Hematopoietic multipotent progenitor cell treated with erythropoietin and hydrocortisone succinate and interleukin-3 and kit ligand, for 4 days (in vitro differentiated cells): ENCODE measurements at places on chromosomes 7 and 10.

DNA sequence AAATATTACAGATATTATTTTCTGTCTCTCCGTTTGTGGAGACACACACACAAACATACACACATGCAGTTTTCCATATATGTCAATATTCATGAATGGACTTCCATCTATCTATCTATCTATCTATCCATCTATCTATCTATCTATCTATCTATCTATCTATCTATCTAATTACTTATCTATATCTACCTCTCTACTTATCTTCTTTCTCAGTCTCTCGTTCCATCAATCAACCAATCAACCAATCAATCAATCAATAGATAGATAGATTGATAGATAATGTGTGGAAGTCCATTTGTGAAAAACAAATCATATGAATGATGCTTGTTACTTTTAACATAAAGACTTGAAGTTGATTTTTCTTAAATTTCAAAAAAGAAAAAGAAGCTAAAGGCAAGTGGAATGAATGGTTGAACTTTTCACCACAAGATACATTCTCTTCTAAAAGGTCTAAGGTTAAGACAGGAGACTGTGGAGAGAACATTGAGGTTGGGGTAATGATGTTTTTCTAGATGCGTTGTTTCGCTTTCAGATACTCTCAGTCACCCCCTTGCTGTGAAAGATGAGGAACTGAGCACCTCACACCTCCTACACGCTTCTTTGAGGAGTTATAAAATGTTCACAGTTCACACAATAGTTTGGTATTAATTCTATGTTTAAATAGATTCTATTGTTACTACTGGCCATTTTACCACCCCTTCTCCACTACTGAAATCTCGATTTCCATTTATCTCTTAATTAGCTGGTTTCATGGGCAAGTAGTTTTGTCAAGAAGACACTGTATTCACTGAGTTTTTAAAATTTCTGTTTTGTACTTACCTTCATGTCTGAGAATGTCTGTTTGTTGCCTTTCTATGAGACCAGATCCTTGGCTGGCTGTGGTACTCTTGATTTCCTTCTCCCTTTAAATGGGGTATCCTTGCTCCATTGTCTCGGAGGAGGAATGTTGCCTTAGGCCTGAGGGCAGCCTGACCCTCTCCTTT lies 114.1 kb downstream of the EMX2 start:
- DNase-seq, result no peak

- DNase-seq, result peak; percentile 62
These were observed 171.2 kb upstream of the TNRC18 start for GRCh38 chr7:5594616-5595544.

DNA sequence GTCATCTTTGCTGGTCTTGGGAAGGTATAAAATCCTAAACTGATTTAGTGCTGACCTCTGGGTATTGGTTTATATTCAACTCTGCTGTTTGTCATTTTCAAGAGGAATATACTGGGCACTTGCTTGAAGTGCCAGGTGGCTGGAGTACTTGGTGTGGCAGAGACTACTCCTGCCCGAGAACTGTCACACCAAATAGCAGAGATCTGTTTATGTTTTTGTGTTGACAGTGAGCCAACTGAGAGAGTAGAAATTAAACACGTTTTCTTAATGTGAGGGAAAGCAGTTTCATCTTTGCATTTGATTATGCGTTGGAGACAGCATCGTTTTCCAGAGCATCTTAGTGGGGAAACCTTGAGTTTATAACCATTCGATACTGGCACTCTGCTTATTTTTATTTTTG lies 174.4 kb downstream of the CDCA7L start:
- DNase-seq, result no peak

DNA sequence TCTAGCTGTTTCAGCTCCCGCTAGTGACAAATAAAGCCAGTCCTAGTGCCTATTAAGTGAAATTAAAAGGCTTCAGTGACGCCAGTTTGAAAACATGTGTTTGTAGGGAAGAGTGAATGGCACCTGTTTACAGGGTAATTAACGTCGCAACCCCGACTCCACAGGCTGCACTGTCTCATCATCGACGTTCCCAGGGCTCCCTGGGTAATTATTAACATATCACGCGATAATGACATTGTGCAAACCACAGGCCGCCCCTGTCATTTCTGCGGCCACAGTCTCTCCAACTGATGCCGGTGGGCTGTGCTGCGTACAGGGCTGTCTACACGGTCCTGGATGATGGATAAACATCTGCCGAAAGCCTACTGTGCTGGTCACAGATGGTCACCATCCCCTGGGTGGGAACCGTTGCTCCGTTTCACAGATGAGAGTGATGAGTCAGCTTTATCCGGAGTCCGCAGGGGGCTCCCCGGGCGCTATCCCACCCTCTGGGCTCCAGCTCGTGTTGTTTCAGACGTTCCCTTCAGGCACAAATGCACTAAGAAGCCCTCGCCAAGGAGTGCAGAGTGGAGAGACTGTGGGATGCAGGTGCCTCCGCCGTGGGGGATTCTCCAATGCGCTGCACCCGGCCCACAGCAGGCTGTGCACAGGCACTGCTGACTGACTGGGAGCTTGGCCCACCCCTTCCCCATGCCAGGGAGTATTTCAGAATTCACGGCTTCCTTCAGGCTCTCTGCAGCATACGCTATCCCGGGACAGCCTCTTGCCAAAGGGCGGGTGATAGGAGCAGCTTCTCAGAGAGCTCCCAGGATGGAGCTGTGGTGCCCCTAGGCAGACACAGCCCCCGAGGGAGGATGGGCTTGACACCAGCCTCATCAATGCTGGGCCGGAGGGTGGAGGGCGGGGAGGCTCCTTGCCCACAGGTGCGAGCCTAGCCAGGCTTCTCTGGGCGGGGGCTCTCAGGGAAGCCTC lies 491.8 kb upstream of the FOXK1 start:
- DNase-seq, result no peak

- peak; percentile 64 for DNase-seq
These were observed 2.1 kb downstream of the NFE2L3 start for GRCh38 chr7:26153823-26154783.

DNA sequence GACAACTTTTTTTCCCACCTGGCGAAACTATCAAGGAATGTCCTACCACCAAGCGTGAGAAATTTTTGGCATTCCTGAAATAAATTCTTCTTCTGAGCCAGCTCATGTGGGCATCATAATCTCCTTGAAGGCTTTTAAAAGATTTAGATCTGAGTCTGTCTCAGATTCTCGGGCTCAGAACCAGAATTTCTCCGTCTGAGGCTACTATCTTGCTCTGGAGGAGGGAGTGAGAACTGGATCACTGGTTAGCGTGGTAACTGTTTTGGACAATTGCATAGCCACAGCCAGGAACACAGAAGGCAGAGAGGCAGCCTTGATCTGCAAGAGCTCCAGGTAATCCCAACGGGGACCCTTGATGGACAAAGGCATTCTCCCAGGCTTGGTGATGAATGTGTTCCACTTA lies 1.0 kb upstream of the PLAC9 start:
- no peak for DNase-seq
